ENCODE measurements at places on chromosomes 16 and 17. TPM values are rescaled to one million over a fixed set of nuclear protein-coding genes. Genes with fewer than 3 reads are reported as not detected.

TTLL6 gene
- total RNA-seq, result under 0.01 TPM

NT5M gene
- 1.3 TPM for total RNA-seq

CRHR1 gene
- total RNA-seq, result not detected

DNASE1L2 gene
- 0.64 TPM for total RNA-seq

IGFALS gene
- under 0.01 TPM for total RNA-seq

PLD6 gene
- total RNA-seq, result 4.8 TPM

TBX4 gene
- not detected for total RNA-seq

KLHL10 gene
- under 0.01 TPM for total RNA-seq

NPIPA7 gene
- 1.9 TPM for total RNA-seq

NME3 gene
- 63.9 TPM for total RNA-seq

PABPN1L gene
- total RNA-seq, result not detected

MTSS2 gene
- total RNA-seq, result 74.1 TPM

BICDL2 gene
- total RNA-seq, result not detected

LRRC59 gene
- 191 TPM for total RNA-seq

ARL5C gene
- total RNA-seq, result not detected

CAMTA2 gene
- total RNA-seq, result 15.1 TPM

IFI35 gene
- total RNA-seq, result 31.5 TPM

NUPR1 gene
- 8.2 TPM for total RNA-seq

PDIA2 gene
- 0.43 TPM for total RNA-seq

MSL1 gene
- 64.4 TPM for total RNA-seq

GRAPL gene
- 0.43 TPM for total RNA-seq

TMEM186 gene
- 3.2 TPM for total RNA-seq

FTSJ3 gene
- total RNA-seq, result 50.6 TPM

HES7 gene
- not detected for total RNA-seq

RNF151 gene
- total RNA-seq, result not detected

RNFT1 gene
- total RNA-seq, result 15.8 TPM

INCA1 gene
- 0.97 TPM for total RNA-seq

ETV4 gene
- total RNA-seq, result 4.7 TPM

EFCAB5 gene
- under 0.01 TPM for total RNA-seq

KRT36 gene
- under 0.01 TPM for total RNA-seq

TEX14 gene
- total RNA-seq, result under 0.01 TPM

KRTAP9-8 gene
- total RNA-seq, result not detected

GPT2 gene
- total RNA-seq, result 13.5 TPM

OR1G1 gene
- total RNA-seq, result not detected

ZMYND15 gene
- not detected for total RNA-seq

SLC16A11 gene
- not detected for total RNA-seq

KRT33A gene
- total RNA-seq, result not detected

VMP1 gene
- 608 TPM for total RNA-seq

CSF3 gene
- total RNA-seq, result 0.97 TPM

FGF11 gene
- total RNA-seq, result 3.9 TPM

CLEC19A gene
- total RNA-seq, result not detected

GDPD3 gene
- 0.43 TPM for total RNA-seq

GAST gene
- not detected for total RNA-seq

CACNG1 gene
- not detected for total RNA-seq

VWA3A gene
- under 0.01 TPM for total RNA-seq

ABCA10 gene
- total RNA-seq, result 0.64 TPM

PRAC2 gene
- not detected for total RNA-seq

HSF4 gene
- 3.0 TPM for total RNA-seq

ADAP2 gene
- 3.0 TPM for total RNA-seq

EIF3C gene
- 110 TPM for total RNA-seq

CX3CL1 gene
- 0.32 TPM for total RNA-seq

CYTH1 gene
- 19.4 TPM for total RNA-seq

FBXL16 gene
- under 0.01 TPM for total RNA-seq

KRT31 gene
- total RNA-seq, result not detected

PPL gene
- total RNA-seq, result 0.32 TPM

Measured in fibroblast of villous mesenchyme (primary cell).